ENCODE measurements at places on chromosomes 5 and 9.

- no peak for DNase-seq
Observed at GRCh38 chr9:124220946-124221451, 36.8 kb upstream of the NEK6 start.

GRCh38 chr9:740221-740620 lies 101.3 kb upstream of the DMRT1 start:
- DNase-seq: no peak

GRCh38 chr5:126808521-126808988 lies 31.6 kb downstream of the LMNB1 start:
- no peak for DNase-seq

GRCh38 chr9:13002740-13003139 lies 227.9 kb downstream of the LURAP1L start:
- no peak for DNase-seq

GRCh38 chr9:134559013-134559412 lies 82.6 kb upstream of the COL5A1 start:
- no peak for DNase-seq

DNA sequence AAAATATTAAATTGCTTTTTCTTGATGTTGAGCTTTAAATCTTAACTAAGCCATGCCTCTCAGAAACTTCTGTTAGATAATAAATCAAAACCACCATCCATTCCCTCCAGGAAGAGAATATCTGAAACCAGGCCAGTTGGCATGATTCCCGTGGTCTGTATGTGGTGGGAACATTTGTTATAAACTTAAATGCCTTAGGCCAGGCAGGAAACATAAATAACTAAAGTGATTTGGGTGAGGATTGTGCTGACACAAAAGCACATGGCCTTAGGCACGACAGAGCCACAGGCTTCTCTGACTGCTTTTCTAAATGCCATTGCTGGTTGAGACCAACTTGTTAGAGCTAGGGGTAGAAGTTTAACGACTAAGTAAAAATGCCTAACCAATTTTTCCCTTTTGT lies 255.9 kb downstream of the GABRG2 start:
- DNase-seq: no peak

- DNase-seq: peak; percentile 28
Observed at GRCh38 chr9:137446851-137447471, 5.8 kb upstream of the ENTPD8 start.

DNA sequence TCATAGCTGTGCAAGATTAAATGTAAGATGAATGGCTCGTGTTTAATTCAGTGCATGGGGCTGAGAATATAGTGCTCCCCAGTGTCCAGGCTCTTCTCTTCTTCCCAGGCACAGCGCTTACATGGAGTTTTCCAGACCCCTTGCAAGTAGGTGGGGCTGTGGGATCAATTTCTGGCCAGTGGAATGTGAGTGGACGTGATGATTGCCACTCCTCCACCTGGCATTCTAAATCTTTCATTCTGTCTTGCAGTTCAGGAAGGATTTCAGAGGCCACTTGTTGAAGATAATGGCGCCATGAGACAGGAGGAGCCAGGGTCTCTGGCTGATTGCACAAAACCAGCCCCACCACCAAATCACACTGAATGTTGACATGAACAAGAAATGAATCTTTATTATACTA lies 7.2 kb upstream of the PIP5K1B start:
- no peak for DNase-seq

- no peak for DNase-seq
Observed at GRCh38 chr5:20287640-20288039, 299.6 kb upstream of the CDH18 start.

DNA sequence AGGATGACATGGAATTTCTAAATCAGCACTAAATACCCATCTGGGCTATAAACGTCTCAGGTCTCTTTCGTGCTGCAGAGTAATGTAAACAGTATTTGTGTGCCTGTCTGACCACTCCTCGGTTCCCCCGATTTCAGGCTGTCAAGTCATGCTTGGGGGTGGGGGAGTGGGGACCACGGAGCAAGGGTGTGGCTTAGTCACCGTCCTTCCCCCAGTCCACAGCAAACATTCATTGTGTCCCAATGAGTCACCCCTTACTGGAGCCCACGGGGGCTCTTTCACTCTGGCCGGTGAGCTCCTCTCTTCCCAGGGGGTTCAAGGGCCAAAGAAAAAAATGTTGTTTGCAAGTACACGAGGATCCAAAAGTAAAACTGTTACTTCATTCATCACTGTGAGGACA lies 72.4 kb upstream of the ICE1 start:
- DNase-seq: no peak

DNA sequence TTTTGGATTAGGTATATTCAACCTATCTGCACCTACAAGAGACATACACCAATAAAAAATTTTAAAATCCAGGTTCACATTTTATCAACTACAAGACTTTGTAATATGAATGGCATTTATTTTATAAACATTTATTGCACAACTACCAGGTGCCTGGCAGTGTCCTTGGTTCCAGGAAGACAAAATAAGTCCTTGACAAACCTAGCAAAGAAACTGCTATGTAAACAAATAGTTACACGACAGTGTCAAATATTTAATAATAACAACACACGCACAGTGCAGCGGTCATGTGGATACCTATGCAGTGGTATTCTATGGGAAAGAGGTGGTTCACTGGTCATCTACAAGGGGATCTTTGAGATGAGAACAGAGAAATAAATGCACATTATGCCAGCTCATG lies 120.7 kb downstream of the MYO10 start:
- DNase-seq: no peak

DNA sequence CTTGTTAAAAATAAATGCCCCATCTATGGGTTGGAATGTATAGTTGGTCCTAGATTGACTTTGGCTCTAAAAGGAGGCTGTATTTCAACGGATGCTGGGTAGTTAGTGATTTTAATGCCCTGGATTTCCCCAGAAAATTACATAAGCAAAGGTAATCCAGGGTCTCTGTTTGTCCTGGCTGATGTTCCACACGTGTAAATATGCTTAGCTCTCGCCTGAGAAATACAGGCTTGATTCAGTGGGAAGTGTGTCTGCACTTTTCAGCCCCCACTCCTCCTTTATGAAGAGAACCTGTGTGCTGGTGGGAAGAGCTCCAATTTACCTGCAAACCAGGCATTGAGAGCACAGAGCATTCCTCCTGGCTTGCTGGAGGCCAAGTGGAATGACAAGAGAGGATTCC lies 294.6 kb upstream of the CLINT1 start:
- DNase-seq: no peak

- no peak for DNase-seq
Observed at GRCh38 chr5:93401634-93402213, 179.3 kb downstream of the NR2F1-AS1 start.

- no peak for DNase-seq
Observed at GRCh38 chr5:141298376-141298775, 5.5 kb downstream of the SLC25A2 start.

DNA sequence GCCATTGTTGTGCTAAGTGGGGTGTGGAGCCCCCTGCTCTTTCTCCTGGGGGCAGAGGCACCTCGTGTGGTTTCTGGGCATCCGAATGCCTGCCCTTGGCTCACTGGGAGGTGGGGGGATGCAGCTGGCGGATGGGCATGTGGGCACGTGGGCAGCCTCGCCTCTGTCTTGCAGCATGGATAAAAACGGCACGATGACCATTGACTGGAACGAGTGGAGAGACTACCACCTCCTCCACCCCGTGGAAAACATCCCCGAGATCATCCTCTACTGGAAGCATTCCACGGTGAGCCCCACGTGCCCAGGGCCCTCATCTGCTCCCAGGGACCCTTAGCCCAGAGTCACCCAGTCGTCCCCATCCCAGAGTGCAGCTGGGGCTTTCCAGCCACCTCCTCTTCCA lies 25.3 kb downstream of the PTGES2 start:
- DNase-seq: no peak

DNA sequence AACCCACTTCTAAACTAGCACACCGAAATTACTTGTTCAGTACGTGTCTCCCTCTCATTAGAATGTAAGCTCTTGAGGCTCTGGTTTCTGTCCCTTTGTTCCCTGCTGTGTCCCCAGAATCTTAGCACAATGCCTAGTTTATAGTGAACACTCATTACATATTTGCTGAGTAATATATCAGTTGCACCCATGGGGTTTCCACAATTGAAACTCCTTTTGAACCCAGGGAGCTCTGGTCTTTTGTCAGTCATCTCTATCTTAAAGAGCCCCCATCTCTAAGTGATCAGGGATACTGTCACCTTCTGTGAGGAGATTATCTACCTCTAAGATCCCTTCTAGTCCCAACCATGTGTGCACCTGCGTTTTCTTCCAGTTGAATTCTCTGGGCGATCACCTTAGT lies 12.8 kb downstream of the CAMK4 start:
- no peak for DNase-seq

GRCh38 chr9:109224751-109225150 lies 57.7 kb upstream of the FRRS1L start:
- DNase-seq: no peak

DNA sequence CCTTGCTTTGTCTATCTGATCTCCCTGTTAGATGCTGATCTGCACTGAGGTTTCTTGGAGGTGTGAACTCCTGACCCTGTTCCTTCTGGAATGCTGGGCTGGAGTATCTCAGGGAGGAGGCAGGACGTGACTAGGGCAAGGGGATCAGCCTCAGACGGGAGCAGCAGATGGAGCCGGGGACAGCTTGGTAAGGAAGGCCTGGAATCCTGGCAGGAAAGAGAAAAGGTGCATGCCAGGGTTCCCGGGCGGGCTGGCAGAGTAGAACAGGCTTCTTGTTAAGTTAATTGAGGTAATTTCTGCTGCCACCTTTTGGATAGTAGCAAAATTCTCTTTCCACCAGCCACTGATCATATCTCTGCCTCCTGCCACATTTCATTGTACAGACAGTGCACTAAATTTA lies 180.9 kb downstream of the ZNF462 start:
- DNase-seq: no peak

- peak; percentile 16 for DNase-seq
Observed at GRCh38 chr9:125430161-125431011, 168.8 kb downstream of the GAPVD1 start.

GRCh38 chr5:150465927-150466326 lies 16.4 kb upstream of the RPS14 start:
- DNase-seq: no peak

GRCh38 chr5:132134384-132134783 lies 60.8 kb downstream of the CSF2 start:
- no peak for DNase-seq

DNA sequence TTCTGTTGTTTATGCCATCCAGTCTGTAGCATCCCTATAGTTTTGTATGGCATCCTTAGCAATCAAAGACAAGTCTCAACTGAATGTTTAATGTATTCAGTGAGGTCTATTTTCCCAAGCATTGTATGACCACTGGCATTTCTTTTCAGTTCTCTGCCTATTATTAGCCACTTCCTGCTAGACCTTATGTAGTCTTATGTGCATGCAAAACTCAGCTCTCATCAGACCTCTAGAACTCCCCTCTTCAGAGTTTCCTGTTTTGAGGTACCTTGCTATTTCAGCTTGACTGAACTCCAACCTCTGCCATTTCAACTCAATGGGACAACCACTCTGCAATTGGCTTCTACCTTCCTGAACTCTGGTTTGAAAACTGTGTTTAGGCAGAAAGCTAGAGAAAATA lies 113.2 kb downstream of the SLC25A46 start:
- DNase-seq: no peak

GRCh38 chr9:13898957-13899356 lies 415.0 kb downstream of the NFIB start:
- DNase-seq: no peak

DNA sequence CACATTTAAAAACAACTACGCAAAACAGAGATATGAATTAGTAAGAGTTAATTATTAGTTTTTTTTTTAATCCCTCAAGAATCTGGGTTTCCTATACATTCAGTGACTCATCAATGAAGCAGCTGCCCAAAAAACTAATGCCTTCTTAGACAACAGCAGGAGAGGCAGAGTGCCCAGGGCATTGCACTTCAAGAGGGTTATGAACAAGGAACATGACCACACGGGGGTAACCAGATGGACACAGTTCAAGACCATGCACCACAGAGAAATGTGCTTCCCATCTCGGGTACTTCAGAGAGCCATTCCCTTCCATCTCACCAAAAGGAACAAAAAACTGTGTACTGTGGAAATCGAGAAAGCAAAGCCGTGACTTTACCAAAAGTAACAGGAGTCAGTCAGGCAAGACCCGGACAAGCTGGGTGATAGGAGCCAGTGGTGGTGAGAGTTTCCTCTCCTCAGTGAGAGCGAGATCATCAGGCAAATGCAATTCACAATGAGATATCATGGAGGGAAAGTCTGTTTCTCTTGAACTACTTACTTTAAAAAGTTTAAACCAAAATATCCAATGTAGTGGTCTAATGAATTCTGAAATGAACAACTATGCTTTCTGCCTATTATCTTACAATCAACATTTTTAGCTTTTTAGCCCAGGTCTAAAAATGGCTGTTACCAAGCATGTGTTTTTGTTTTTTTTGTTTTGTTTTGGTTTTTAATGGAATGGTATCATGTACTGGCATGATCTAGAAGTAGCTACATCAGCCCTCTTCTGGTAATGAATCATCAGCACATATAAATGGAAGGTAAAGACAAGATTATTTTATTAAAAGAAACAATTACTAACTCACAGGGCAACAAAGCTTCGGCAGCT lies 192.1 kb downstream of the TSSK1B start:
- no peak for DNase-seq

- no peak for DNase-seq
Observed at GRCh38 chr5:6081727-6082210, 296.6 kb downstream of the MED10 start.

GRCh38 chr9:27022920-27023319 lies 17.4 kb upstream of the LRRC19 start:
- DNase-seq: no peak

- DNase-seq: peak; percentile 89
Observed at GRCh38 chr5:141650851-141651727, at the start of gene FCHSD1. Gene FCHSD1 (minus strand): TSS chr5:141651418. CDS start chr5:141651368, 50 bp downstream.

GRCh38 chr5:180665682-180666404 lies 16.4 kb upstream of the FLT4 start:
- DNase-seq: no peak

DNA sequence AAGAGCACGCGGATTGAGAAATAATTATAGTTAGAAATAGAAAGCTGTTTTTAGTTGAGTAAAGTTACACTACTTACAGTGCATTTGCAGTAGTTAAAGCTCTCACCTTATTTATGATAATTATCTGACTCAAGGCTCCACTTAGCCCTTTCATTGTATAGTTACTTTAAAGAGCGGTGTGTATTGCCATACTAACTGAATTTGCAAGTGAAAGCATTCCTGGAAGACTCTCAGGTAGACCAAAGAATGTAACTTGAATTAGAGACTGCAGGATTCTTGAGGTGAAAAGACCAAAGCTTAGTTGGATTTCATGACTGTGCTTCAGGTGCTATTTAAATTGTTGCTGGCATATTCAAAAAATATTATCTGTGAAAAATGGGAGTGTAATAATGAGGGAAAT lies 4.2 kb upstream of the RASA1 start:
- DNase-seq: no peak

GRCh38 chr5:122170620-122171019 lies 41.3 kb downstream of the ZNF474 start:
- DNase-seq: no peak
